Mesothelial cell of epicardium (in vitro differentiated cells): ENCODE measurements at places on chromosomes 7 and 10. TPM values are rescaled to one million over a fixed set of nuclear protein-coding genes. Genes with fewer than 3 reads are reported as not detected.
A peak's percentile ranks its signal among the peaks of the same experiment; 100 is the strongest.

The GRID1 gene
- total RNA-seq = 0.11 to 0.54 TPM (median 0.22 TPM) in 3 replicates

GRCh38 chr10:36670621-36671402 is 454.6 kb upstream of the ANKRD30A start:
- H3K36me3 ChIP-seq = no peaks in the 10 kb centered on the region
- DNase-seq = no peak
- H3K4me3 ChIP-seq = no peak overlapping the region
- H3K27ac ChIP-seq = no peak overlapping the region
- no peaks in the 10 kb centered on the region for H3K27me3 ChIP-seq

- H3K27ac ChIP-seq = no peak overlapping the region
- DNase-seq = no peak
- H3K4me3 ChIP-seq = no peak overlapping the region
Measured at GRCh38 chr10:43186150-43186549, 47.9 kb downstream of the CSGALNACT2 start.

DNA sequence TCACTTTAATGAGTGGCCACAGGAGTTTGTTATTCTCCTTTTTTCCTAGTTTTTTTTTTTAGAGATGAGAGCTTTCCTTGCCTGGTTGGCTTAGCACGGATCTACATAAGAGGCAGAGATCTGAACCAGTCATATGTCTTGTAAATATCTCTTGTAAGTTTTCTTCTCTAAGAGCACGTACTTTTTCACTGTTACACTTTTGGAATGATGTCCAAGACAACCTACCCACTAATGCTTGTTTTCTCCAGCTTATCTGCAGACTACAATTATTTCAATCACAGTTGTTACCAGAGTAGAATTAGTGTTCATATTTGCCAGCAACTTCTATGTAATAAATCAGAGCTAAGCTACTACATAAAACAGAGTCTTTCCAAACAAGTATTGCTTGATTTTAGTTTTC is 444.6 kb downstream of the KCNMA1 start:
- H3K27me3 ChIP-seq = no peaks in the 10 kb centered on the region
- H3K4me1 ChIP-seq = peaks cover 39% of the 10 kb centered on the region
- H3K27ac ChIP-seq = peak overlapping the region; percentile 43
- H3K4me3 ChIP-seq = no peak overlapping the region
- DNase-seq = no peak
- no peaks in the 10 kb centered on the region for H3K36me3 ChIP-seq

DNA sequence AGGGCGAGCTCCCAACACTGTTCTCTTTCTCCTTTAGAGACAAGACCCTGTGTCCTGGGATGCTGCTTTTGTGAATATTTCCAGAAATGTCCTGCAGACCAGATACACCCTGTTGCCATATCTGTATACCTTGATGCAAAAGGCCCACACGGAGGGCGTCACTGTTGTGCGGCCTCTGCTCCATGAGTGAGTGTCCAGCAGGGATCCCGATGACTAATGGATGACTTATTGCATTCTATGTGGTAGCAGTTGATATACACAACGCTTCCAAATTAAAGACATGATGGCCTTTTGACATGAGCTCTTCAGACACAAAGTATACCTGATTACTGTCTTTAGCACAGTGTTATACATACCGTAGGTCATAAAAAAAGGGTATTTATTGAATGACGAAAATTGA is 45.0 kb upstream of the MGAM2 start:
- no peaks in the 10 kb centered on the region for H3K4me1 ChIP-seq
- H3K27me3 ChIP-seq = peaks cover 2% of the 10 kb centered on the region
- no peak for DNase-seq
- no peak overlapping the region for H3K4me3 ChIP-seq
- no peaks in the 10 kb centered on the region for H3K36me3 ChIP-seq
- no peak overlapping the region for H3K27ac ChIP-seq

- DNase-seq = no peak
- no peak overlapping the region for H3K27ac ChIP-seq
- H3K27me3 ChIP-seq = no peaks in the 10 kb centered on the region
- H3K4me1 ChIP-seq = peaks cover 11% of the 10 kb centered on the region
Measured at GRCh38 chr7:76086070-76086469, 38.2 kb downstream of the MDH2 start.

DNA sequence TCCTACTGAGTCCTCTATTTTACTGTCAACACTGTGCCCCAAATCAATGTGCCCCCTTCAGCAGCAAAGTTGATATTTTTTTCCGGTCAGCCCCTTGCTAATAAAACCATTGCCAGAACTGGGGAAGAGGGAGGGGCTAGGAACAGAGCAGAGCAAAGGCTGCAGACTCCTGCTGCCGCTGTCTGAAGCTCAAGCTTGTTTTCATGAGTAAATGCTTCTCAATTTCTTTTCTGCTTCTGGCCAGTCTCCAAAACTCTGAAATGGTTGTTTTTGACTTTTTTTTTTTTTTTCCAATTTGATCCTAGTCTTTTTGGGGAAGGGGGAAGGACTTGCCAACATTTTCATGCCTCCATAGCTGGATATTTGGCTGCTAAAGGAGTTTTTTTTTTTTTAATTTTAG is 26.7 kb upstream of the PROSER2 start:
- H3K4me3 ChIP-seq = no peak overlapping the region
- no peak for DNase-seq
- H3K27me3 ChIP-seq = no peaks in the 10 kb centered on the region
- H3K36me3 ChIP-seq = no peaks in the 10 kb centered on the region
- H3K4me1 ChIP-seq = peaks cover 26% of the 10 kb centered on the region
